ENCODE measurements at places on chromosomes 2 and 18.

DNA sequence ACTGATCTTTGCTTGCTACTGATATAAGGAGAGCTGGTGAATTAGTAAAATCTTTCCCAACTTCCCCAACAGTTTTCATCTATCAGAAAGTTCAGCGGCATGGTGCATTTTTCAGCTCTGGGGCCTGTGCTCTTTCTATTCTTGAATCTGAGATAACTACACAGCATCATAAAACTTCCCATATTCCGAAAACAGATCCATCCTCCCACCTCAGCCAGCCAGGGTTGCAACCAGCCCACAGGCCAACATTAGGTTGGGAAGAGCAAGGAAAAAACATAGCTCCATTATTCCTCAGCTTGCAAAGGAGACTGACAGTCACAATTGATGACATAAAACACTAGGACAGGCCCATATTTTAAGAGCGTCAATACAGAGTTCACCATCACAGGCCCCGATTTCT, 297.2 kb downstream of the SETBP1 start:
- no peaks in the 10 kb centered on the region for H3K27me3 ChIP-seq
- H3K4me3 ChIP-seq, result no peak overlapping the region
- H3K27ac ChIP-seq, result no peak overlapping the region
- H3K4me1 ChIP-seq, result no peaks in the 10 kb centered on the region

DNA sequence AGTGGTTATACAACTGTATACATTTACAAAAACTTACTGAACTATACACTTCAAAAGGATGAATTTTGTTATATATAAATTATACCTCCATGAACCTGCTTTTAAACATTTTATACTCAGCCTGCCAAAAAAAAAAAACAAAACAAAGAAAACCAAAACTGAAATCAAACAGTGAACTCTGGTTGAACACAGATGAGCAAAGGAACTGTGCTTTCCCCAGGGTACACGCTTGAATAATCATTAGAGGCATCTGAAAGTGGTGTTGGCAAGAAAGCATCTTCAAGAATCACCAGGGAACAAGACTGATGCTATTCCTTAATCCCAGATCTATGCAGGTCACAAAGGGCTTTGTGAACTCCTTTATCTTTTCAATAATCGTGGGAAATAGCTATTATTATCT, 77.0 kb upstream of the LYPD1 start:
- H3K4me3 ChIP-seq, result no peak overlapping the region
- no peak for DNase-seq
- no peaks in the 10 kb centered on the region for H3K4me1 ChIP-seq
- no peaks in the 10 kb centered on the region for H3K36me3 ChIP-seq
- no peak overlapping the region for H3K27ac ChIP-seq

GRCh38 chr2:112579241-112579640, 5.2 kb upstream of the CHCHD5 start:
- no peaks in the 10 kb centered on the region for H3K27me3 ChIP-seq
- no peak for DNase-seq

DNA sequence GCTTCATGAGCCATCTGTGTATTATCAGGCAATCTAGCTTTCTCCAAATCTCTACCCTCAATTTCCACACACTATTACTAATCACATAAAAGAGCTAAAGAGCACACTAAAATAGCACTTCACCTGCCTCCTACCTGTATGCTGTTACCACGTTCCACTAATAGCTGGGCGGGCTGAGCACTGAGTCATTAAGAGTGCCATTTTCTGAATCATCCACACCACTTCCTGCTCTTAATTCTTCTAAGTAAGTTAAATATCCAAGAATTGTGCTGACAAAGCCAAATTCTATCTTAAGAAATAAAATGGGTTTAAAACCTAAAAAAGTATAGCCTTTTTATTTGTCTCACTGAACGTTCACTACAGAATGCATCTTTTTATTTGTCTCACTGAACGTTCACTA, 35.7 kb downstream of the NOL10 start:
- H3K27ac ChIP-seq, result no peak overlapping the region
- H3K36me3 ChIP-seq, result peaks cover 73% of the 10 kb centered on the region
- H3K4me1 ChIP-seq, result no peaks in the 10 kb centered on the region
- no peak for DNase-seq

DNA sequence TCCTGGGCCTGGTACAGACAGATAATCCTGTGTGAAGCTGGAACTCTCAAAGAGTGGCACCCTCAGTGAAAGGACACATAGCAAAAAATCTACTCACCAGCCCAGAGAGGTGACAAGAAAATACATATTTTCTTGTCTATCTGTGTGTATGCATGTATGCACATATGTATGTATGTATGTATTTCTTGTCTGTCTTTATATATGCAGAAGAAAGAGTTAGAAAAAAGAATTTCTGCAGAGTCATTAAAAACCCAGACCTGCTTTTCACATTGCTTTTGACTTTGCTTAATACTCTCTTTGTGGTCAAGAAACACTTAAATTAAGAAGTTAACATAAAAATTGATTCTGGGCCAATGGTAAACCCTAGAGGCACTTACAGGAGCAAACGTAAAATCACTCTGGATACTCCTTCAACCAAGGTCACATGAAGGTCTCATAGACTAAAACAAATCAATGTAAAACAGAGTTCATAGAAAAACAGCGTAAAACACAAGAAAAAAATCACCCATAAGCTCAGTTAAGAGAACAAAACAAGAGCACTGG, 16.5 kb upstream of the AAK1 start:
- H3K4me1 ChIP-seq, result peaks cover 15% of the 10 kb centered on the region
- H3K27me3 ChIP-seq, result no peaks in the 10 kb centered on the region
- H3K36me3 ChIP-seq, result no peaks in the 10 kb centered on the region

GRCh38 chr2:140851258-140851981, 1279.4 kb downstream of the LRP1B start:
- no peaks in the 10 kb centered on the region for H3K27me3 ChIP-seq
- no peak overlapping the region for H3K4me3 ChIP-seq
- no peaks in the 10 kb centered on the region for H3K36me3 ChIP-seq
- no peak for DNase-seq
- H3K27ac ChIP-seq, result no peak overlapping the region

DNA sequence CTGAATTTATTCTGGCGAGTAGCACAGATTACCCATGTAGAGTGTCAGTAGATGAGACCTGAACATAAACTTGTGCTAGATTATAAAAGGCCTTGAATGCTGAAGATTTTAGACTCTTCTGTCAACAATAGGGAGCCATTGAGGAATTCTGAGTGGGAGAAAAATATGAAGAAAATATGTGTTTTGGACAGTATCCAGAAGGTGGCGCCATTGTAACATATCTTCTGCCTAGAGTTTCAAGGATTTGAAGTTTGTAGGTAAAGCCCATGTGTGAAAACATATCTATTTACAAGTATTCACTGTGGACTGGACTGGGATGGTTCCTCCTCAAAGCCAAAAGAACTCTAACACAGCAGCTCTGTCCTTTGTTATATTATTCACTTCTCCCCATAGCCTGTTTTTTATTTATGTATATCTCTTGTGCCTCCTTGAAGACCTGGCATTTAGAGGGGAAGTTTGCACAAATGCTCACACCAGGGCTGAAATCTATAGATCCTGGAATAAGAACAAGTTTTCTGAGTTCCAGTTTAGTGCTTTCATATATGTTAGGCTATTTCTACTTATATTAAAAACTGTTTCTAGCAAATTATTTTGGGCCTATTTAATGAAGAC, 124.9 kb downstream of the RDH14 start:
- H3K27me3 ChIP-seq, result no peaks in the 10 kb centered on the region
- DNase-seq, result peak; percentile 11
- no peak overlapping the region for H3K27ac ChIP-seq
- no peaks in the 10 kb centered on the region for H3K4me1 ChIP-seq
